ENCODE measurements at places on chromosomes 16 and 17. TPM values are rescaled to one million over a fixed set of nuclear protein-coding genes. Genes with fewer than 3 reads are reported as not detected.

Gene CTF1
- 3.8 TPM for total RNA-seq

Gene LLGL1
- total RNA-seq, result 30.3 TPM

Gene NUP85
- total RNA-seq, result 30.3 TPM

Gene DRC7
- total RNA-seq, result not detected

Gene NUFIP2
- 39.7 TPM for total RNA-seq

Gene MT1A
- 6.5 TPM for total RNA-seq

Gene G6PC1
- not detected for total RNA-seq

Gene PLLP
- total RNA-seq, result 8.6 TPM

DNA sequence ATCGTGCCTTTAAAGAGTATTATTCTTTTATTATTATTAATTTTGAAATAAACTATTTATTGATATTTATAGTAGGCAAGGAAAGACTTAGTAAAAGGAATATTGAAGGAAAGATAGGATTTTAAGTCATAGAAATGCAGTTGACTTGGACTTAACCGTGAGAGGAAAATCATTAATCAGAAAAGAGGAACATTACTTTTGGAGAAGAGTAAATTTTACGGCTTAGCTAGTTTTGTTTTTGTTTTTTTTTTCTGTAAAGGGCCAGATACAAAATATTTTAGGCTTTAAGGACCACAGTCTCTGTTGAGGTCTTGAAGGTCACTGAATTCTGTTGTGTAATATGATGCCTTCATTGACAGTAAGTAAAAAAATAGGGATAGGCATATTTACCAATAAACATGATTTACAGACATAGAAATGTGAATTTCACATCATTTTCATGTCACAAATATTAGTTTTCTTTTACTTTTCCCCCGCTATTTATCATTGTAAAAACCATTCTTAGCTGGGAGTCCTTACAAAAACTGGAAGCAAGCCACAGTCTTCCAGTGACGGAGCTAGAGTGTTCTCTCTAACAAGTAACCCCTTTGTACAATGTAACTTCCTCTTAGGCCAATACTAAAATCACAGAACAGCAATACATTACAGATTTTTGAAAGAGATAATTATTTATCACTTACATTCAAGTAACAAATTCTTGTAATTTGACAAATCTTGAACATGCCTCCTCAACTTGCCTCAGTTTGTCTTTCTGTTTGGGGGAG, 2.3 kb upstream of the KCNJ16 start:
- no peaks in the 10 kb centered on the region for H3K27me3 ChIP-seq
- H3K4me1 ChIP-seq, result no peaks in the 10 kb centered on the region
- no peak for DNase-seq
- no peak overlapping the region for H3K27ac ChIP-seq

- DNase-seq, result no peak
- H3K4me1 ChIP-seq, result peaks cover 46% of the 10 kb centered on the region
- peak overlapping the region; percentile 68 for H3K4me3 ChIP-seq
- H3K27ac ChIP-seq, result peak overlapping the region; percentile 75
- H3K27me3 ChIP-seq, result no peaks in the 10 kb centered on the region
Measured at GRCh38 chr17:42378959-42379594, 9.2 kb downstream of the STAT3 start.

DNA sequence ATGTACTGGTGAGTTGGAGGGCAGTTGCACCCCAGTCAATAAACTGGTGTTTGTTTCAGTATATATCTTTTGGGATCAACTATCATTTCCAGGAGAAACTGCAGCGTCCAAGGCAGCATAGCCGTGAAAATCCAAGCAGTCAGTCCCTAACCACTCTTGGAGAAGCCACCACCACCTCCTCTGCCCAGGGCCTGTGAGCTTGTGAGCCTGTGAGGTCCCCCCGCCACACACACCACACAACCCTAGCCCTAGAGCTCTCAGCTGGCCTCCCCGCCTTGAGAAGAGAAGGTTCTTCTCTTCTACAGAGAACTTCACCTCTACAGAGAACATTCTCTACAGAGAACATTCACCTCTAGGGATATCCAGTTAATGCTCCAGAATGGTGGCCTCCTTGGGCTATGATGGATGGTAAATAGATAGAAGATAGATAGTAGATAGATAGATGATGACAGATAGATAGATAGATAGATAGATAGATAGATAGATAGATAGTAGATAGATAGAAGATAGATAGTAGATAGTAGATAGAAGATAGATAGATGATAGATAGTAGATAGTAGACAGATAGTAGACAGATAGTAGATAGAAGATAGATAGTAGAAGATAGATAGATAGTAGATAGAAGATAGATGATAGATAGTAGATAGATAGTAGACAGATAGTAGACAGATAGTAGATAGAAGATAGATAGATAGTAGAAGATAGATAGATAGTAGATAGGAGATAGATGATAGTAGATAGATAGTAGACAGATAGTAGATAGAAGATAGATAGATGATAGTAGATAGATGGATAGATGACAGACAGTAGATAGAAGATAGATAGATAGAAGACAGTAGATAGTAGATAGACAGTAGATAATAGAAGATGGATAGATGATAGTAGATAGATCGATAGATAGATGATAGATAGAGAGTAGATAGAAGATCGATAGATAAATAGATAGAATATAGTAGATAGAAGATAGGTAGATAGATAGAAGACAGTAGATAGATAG, 13.7 kb downstream of the ALOX15B start:
- no peak overlapping the region for H3K4me3 ChIP-seq
- no peaks in the 10 kb centered on the region for H3K27me3 ChIP-seq
- no peak overlapping the region for H3K27ac ChIP-seq
- no peak for DNase-seq

DNA sequence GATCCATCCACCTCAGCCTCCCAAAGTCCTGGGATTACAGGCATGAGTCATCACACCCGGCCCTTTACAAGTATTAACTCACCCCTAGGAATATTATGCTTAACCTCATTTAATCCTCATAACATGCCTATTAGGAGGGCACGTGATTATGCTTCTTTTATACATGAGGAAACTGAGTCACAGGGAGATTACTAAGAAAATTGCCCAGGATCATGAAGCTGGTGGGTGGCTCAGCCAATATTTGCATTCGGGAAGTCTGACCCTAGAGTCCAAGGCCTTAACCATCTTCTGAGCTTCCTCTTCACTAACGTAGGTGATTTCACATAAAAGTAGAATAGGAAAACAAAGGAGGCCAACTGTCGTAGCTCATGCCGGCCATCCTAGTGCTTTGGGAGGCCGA, 19.0 kb upstream of the SNN start:
- no peaks in the 10 kb centered on the region for H3K4me1 ChIP-seq
- no peak for DNase-seq
- H3K27ac ChIP-seq, result no peak overlapping the region
- H3K27me3 ChIP-seq, result no peaks in the 10 kb centered on the region

- H3K36me3 ChIP-seq, result no peaks in the 10 kb centered on the region
- H3K4me1 ChIP-seq, result peaks cover 23% of the 10 kb centered on the region
- no peaks in the 10 kb centered on the region for H3K27me3 ChIP-seq
- H3K27ac ChIP-seq, result no peak overlapping the region
- H3K4me3 ChIP-seq, result peak overlapping the region; percentile 89
Measured at GRCh38 chr17:82021900-82022309, 773 bp downstream of the CENPX start.

GRCh38 chr16:75011634-75012307, 12.9 kb downstream of the ZNRF1 start:
- no peaks in the 10 kb centered on the region for H3K27me3 ChIP-seq
- DNase-seq, result peak; percentile 33
- peaks cover 14% of the 10 kb centered on the region for H3K4me1 ChIP-seq
- no peaks in the 10 kb centered on the region for H3K36me3 ChIP-seq

DNA sequence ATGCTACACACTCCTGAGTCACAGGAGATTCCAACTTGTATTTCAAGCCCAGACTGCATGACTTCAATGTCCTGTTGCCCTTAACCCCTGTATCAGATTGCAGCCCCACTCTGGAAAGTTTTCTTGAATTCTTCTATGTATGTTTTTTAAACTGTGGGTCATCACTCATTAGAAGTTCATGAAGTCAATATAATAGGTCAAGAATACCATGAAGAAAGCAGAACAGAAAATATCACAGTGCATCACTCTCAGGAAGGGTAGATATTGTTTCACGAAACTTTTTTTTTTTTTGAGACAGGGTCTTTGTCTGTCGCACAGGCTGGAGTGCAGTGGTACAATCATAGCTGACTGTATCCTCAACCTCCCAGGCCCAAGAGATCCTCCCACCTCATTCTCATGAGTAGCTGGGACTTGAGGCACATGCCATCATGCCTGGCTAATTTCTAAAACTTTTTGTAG, 20.5 kb downstream of the PRKCB start:
- DNase-seq, result no peak
- no peak overlapping the region for H3K27ac ChIP-seq

GRCh38 chr16:54265575-54266107, 20.9 kb downstream of the IRX3 start:
- no peaks in the 10 kb centered on the region for H3K27me3 ChIP-seq
- H3K36me3 ChIP-seq, result no peaks in the 10 kb centered on the region
- DNase-seq, result no peak
- H3K27ac ChIP-seq, result no peak overlapping the region

DNA sequence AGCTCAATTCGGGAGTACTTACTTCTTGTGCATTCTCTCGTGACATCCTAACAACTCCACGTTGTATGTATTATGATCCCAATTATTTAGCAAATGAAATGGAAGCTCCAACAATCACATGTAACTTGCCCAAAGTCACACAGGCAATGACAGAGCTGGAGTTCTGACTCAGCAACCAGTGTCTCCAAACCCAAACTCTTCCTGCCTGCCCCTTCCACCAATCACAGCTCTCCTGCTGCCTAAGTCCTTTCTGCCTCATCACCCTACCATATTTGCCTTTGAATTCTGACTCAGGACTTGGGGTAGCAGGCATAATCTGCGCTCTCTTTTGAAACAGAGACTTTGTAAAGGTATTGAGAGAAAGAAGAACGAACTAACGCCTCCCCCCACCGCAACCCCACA, 245.2 kb upstream of the MAF start:
- no peaks in the 10 kb centered on the region for H3K4me1 ChIP-seq
- no peak overlapping the region for H3K27ac ChIP-seq
- H3K4me3 ChIP-seq, result no peak overlapping the region
- DNase-seq, result no peak
- no peaks in the 10 kb centered on the region for H3K27me3 ChIP-seq

- H3K4me1 ChIP-seq, result no peaks in the 10 kb centered on the region
- H3K4me3 ChIP-seq, result no peak overlapping the region
- no peak overlapping the region for H3K27ac ChIP-seq
- no peaks in the 10 kb centered on the region for H3K36me3 ChIP-seq
- H3K27me3 ChIP-seq, result no peaks in the 10 kb centered on the region
Measured at GRCh38 chr17:73112246-73112645, 19.8 kb upstream of the SLC39A11 start.

- DNase-seq, result no peak
- peaks cover 17% of the 10 kb centered on the region for H3K27me3 ChIP-seq
- no peaks in the 10 kb centered on the region for H3K36me3 ChIP-seq
- H3K4me3 ChIP-seq, result no peak overlapping the region
Measured at GRCh38 chr17:81955756-81956544, 5.0 kb downstream of the NOTUM start.

All from thoracic aorta (tissue), 2 donors.